ENCODE measurements at places on chromosomes 12 and 14.

DNA sequence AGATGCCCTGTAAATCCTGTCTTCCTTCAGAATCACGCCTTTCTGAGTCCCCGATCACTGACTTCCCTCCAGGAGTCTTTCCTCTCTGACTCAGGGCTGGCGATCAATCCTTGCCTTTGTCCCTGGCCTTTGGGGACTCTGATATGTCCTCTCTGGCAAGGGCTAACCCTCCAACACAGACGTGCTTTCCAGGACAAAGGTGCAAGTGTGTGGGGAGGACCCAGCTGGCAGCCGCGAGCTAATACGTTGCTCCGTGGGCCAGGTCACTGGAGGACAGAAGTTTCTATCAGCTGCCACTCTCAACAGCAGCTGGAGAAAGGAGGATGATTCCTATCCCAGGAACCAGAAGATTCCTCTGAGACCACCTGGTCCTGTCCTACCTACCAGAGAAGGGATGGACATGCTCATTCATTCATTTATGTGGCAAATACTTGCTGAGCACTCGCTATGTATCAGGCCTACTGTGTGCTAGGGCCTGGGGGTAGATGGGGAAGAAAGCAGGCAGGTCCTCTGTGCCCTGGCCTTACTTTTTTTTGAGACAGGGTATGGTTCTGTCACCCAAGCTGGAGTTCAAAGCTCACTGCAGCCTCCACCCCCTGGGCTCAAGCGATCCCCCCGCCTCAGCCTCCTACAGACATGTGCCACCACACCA is 8.5 kb upstream of the SCARB1 start:
- DNase-seq = peak; percentile 78

- no peak for DNase-seq
Observed at GRCh38 chr12:58896278-58896677, 24.0 kb downstream of the LRIG3 start.

DNA sequence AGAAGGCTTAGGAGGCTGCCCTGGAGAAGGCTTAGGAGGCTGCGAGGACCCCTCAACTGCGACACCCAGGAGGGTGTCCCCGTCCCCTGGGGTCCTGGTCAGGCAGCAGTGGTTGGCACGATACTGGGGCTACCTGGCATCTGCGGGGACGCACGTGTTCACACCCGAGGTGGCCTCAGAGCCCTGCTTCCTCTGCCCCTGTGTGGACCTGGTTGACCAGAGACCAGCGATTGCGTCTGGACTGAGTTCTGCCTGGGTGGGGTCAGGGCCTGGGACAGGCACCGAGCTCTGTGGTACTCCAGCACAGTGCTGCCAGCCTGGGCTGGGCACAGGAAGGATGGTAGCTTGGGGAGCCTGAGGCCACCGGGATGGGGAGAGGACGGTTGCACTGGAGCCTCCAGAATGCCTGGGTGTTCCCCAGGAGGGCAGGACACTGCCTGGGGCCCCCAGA is 735 bp downstream of the ASPG start:
- DNase-seq = peak; percentile 77

DNA sequence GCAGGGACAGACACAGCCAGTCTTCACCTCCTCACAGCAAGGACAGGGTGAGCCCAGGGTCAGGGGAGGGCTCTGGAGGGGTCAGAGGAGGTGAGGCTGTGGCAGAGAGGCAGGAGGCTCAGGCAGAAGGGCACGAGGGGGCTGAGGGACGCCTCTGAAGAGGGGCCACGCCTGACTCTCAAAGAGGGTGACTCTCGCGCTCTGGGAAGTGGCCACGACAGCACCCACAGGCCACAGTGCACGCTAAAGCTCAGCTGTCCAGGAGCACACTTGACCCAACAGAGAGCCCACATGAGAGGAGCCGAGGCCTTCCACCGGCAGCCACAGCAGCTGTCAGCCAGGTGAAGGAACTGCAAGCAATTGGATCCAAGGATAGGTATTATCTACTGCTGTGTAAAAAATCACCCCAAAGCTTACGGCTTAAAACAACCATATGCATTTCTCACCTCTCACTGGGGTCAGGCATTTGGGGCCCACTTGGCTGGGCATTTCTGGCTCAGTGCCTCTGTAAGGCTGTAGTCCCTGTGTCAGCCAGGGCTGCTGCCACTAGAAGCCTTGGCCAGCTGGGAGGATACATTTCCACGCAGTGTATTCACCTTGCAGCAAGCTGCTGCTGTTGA is 27.8 kb downstream of the SLC6A12 start:
- DNase-seq = no peak

- DNase-seq = no peak
Observed at GRCh38 chr14:61153914-61154545, 127.1 kb downstream of the TMEM30B start.

GRCh38 chr14:24289649-24290280 is 9.8 kb downstream of the DHRS1 start:
- no peak for DNase-seq

DNA sequence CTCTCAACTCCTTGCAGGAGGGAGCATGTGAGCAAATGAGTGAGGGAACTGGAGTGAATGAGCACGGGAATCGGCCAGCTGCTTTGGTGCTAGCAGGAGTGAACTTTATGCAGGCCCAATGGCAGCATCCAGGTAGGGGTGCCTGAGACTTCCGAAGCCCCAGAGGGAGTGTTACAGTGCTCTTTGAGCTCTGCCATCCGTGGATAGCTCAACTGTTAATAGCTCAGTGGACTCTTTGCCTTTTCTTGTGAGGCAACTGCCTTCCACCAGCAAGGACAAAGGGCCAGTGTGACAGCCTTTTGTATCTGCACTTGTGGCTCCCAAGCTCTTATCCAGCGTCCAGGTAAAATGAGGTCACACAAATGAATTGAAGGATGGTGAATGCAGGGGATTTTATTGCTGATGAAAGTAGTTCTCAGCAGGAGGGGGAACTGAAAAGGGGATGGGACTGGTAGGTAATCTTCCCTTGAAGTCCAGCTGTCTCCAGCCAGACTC is 12.9 kb downstream of the CREBL2 start:
- DNase-seq = no peak

DNA sequence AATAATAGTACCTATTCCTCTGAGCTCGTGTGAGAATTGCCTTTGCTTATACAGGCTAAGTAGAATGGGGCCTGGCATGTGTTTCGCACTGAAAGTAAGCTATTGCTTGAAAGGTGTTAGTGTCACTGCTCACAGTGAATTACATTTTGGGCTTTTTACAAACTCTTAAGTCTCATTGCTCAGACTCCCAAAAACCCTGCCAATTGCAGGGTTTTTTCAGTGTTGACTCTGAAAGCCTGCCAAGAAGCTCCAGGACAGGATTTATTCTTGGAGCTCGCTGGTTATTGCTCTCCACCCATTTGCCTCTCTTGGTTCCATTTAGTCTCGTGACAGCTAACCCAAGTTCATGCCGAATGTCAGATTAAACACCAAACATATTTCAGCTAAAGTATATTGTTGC is 39.8 kb downstream of the NOPCHAP1 start:
- peak; percentile 75 for DNase-seq

DNA sequence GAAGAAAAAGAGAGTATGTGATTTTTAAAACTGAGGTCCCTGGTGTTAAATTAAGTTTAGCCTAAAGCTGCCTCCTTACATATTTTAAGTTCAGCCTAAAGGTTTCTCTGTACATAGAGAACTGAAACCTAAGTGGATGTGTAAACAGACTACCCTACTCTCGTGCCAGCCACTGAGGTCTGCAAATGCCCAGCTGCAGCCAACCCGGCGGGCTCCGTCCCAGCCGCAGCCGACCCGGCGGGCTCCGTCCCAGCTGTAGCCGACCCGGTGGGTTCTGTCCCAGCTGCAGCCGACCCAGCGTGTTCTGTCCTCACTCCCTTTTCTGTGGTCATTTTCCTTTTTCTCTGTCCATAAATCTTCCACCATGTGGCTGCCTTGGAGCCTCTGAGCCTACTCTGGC is 97.2 kb upstream of the SFSWAP start:
- DNase-seq = no peak

DNA sequence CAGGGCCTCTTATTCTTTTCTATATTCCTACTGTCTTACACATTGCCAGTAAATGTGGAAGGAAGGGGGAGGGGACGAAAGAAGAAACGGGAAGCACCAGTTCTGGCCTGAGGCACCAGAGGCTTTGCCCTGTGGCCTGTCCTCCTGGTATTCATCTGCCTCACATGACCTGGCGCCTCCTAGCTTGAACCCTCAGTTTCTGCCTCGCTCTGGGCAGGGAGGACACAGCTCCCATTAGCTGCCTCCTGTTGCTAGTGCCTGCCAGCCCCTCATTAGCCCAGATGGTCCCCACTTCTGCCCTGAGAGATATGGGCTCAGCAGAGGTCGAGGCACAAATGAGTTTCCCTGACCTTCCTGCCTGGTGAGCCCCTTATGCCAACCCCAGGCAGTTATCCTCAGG is 3.0 kb upstream of the PLEKHG6 start:
- DNase-seq = no peak

DNA sequence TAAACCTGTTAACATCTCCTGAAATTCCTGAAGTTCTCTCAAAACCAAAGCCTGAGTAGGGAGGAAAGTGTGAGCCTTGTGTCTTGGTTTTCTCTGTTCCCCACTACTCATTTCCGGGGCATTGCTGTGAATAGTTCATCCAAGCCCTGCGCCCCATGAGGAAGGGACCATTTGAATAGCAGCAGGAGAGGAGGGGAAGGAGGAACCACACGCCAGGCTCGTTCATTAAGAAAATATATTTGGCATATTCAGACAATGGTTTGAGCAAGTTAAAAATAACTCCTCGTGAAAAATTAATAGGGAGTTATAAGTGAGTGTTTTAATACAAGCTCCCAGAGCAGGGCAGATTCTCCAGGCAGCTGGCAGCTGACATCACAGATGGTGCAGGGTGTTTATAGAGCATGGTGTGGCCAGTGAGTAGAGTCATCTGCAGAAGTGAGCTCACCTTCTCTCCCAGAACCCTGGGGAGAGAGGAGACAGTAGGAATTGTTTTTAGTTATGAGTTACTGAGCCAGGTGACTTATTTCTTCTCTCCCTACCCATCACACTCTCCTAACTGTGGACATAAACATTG is 29.5 kb upstream of the CISTR start:
- DNase-seq = no peak

- no peak for DNase-seq
Observed at GRCh38 chr12:27163894-27164293, 80.2 kb upstream of the STK38L start.

DNA sequence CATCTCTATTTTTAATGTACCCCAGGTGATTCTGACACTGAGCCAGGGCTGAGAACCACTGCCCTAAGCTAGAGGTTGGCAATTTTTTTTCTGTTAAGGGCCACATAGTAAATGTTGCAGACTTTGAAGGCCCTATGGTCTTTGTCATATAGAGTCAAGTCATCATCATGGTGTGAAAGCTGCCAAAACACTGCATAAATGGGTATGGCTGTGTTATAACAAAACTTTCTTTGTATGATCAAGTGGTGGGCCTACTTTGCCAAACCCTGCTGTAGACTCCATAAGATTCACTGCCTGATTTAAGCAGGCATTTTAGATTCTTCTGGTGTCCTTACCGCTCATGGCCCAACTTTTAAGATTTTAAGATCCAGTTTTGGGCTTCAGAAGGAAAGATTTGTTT is 76.8 kb downstream of the CLMN start:
- no peak for DNase-seq

DNA sequence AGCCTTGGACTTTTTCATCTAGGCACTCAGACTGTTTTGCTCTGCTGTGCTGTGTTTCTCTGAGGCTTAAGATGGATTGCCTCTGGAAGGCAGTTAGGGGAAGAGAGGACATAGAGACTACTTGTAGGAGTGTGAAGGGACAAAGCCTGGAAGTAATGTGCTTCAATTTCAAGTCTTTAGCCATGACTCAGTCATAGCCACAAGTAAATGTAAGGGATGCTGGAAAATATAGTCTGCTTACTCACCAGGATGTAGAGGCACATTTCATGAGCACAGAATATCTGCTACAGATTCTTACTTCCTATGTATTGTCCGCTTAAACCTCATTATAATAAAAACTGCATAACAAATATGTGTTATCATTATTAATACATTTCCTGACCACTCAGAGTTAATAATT is 794.3 kb upstream of the NOVA1 start:
- DNase-seq = no peak

- DNase-seq = no peak
Observed at GRCh38 chr12:89960607-89961394, 252.2 kb upstream of the ATP2B1 start.

GRCh38 chr14:97408503-97408902 is 611.3 kb downstream of the VRK1 start:
- no peak for DNase-seq

DNA sequence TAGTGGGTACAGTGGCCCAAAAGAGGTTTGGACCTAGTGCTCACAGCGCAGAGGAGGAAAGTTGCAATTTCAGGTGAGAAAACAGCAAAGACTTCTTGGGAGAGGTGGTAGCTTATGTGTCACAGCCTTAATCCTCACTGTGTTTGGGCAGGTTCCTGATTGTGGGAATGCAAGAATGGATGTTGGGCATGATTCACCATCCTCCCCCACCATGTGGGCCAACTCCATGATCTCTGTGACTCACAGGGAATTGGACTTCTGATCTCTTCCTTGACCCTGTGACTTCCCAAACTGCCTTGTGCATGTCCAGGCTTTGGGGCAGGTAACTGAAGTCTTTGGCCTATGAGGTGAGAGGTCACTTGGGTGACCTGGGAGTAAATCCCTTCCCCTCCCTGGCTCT is 1.8 kb upstream of the CHST11 start:
- no peak for DNase-seq

- DNase-seq = no peak
Observed at GRCh38 chr12:132950844-132951535, 5.1 kb downstream of the ZNF605 start.

- peak; percentile 58 for DNase-seq
Observed at GRCh38 chr14:89767861-89768268, 186.7 kb downstream of the EFCAB11 start.

GRCh38 chr14:67641480-67641879 is 21.8 kb downstream of the ARG2 start:
- no peak for DNase-seq

GRCh38 chr12:27436768-27437167 is 9.8 kb upstream of the SMCO2 start:
- no peak for DNase-seq

- DNase-seq = no peak
Observed at GRCh38 chr12:51951843-51952722, 584 bp downstream of the ACVR1B start.

DNA sequence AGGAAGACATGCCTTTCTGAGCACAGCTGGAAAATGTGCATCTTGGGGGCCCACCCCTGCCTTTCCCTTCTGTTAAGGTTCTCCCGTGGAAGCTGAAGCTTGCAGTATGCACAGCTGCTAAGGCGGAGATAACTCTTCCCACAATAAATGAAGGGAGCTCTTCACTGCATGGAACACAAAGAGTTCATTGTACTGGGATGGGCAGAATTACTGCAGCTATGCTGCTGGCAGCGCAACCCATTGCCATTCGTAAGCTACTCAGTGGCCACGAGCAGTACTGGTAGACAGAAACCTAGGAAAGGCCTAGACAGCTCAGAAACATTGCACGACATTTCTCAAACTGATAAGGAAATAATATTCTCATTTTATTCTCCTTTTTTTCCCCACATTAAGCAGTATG is 310.2 kb downstream of the MDGA2 start:
- no peak for DNase-seq

- DNase-seq = no peak
Observed at GRCh38 chr12:45388545-45388944, 172.7 kb downstream of the ANO6 start.
